ENCODE measurements at places on chromosomes 3 and 15.

DNA sequence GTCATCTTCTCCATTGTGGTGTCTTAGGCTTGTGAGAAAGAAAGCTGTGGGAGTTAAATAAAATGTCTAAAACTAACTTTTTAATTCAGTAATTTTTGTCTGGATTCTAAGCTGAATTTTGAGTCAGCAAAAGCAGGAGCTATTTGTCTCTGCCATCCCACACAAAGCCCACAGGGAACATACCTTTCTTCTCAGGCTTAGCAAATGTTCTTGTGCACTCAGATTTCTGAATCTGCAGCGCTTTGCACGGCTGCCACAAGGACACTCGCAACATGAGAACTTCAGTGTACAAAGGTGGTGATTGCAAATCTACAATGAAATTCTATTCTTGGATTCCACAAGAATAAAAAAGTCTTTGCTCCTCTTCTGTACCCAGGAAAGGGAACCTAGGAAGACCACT lies 88.2 kb upstream of the RNF7 start:
- DNase-seq, result no peak

- DNase-seq, result no peak
Observed at GRCh38 chr3:156264771-156265170, 144.4 kb downstream of the KCNAB1 start.

DNA sequence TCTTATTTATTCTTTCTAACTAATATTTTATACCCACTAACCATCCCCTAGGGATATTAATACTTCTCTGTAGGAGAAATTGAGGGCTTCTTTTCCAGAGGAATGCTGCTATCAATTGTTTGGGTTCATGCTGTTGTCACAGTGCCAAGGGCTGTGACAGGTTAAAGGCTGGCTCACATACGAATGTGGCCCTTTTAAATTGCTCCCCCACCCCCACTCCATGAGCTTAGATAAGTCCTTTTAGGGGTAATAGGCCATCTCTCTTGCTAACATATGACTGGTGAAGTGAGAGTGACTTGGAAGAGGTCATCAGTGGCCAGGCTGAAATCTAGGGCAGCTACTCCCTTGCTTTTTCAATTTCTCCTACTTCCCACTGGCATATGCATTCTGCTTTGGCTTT lies 121.9 kb upstream of the DPH6 start:
- no peak for DNase-seq

DNA sequence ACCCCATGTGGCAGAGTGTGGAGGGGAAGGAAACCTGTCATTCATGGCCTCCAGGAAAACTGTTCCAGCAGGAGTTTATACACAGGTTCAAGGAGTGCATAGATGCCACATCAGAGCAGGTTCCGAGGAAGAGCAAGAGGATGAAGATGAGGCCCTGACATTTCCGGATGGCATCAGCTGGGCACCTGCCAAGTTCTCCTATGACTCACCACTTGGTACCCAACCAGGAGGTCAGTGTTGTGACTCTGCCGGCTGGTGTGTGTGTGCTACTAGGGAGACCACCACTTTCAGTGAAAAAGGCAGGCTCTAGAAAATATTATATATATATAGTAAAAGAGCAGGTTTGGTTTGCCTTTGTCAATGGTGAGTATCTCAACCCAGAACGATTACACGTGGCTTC lies 69.3 kb downstream of the NTRK3 start:
- no peak for DNase-seq

DNA sequence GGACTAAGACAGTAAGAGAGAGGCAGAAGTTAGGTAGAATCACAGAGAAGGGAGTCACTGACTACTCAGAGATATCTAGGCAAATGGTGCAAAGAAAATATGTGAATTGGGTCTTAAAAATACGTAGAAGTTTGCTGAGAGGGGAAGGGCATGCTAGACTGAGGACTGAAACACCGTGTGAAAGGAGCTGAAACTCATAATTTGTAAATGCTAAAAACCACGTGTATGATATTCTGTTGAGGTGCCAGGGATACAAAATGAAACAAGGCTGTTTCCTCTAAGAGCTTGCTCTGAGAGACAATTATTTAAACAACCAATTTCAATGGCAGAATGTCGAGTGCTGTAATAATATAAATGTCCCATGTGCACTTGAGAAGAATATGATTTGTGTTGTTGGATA lies 47.2 kb downstream of the NCK1 start:
- no peak for DNase-seq
